Stimulated activated CD8-positive, alpha-beta memory T cell treated with anti-CD3 and anti-CD28 coated beads, Interleukin-4, amount 100 ng/mL, for 24 hours (primary cell): ENCODE measurements at places on chromosomes 1 and 21.

DNA sequence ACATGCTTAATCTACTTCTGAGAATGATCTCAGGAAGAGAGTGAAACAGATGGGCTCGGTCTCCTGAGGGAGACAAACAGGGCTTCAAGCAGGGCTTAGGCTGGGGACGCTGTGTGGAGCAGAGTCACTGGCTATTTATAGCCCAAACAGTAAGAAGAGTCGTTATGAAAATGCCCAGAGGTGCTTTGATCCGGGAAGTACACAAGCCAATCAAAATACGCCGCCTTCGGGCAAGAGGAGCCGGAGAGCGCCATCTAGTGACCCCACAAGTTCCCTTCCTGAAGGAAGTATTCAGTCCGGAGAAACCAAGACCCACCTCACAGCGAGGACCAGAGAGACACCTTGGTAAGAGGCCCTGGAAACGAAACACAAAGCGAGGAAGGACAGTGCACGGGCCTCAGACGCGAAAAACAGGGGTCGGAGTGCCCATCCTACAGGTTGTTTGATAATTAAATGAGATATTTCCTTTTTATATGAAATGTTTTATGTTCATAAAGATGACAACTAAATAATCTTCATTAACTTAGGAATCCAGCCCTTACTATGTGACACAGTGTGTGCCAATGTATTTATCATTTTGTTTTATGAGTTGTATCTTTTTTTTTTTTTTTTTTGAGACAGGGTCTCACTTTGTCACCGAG is 25.0 kb upstream of the SCCPDH start:
- DNase-seq, result peak; percentile 57

GRCh38 chr1:160681891-160682140 is 29.8 kb downstream of the CD48 start:
- DNase-seq, result no peak

GRCh38 chr1:116765962-116766361 is 11.7 kb downstream of the CD2 start:
- DNase-seq, result no peak

DNA sequence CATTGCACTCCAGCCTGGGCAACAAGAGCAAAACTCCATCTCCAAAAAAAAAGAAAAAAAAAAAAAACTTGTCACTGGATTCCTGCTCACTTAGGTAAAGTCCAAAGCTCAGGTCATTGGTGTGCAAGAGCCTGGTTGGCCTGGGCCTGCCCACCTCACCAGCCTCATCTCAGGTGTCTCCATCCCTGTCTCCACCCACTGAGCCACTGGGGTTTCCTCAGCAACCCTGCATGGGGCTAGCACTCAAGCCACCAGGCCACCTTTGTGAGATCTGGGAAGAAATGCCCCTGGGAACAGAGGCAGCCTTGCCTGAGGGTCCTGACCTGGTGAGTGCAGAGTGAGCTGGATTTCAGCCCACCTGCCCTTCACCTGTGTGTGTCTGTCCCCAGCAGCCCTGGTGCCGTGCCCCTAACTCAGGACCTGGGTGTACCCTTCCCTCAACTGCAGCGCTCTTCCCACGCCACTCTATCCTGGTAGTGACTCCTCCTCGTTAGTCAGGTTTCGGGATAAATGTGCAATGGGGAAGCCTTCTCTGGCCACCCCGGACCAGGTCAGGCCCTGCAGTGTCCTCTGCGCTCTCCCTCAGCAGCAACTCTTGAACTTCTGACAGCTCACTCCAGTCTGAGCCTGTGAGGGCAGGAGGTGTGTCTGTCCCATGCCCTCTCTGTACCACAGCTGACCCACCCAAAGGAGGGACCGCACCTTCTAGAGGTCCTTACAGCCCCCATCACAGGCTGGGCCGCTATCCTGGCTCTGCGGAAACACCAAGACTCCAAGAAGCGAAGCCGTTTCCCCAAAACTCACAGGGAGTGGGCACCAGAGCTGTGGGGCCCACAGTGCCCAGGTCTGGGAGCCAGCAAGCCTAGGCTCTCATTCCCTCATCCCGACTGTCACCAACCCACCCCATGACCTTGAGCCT is 3.3 kb downstream of the PDZK1IP1 start:
- DNase-seq, result no peak

DNA sequence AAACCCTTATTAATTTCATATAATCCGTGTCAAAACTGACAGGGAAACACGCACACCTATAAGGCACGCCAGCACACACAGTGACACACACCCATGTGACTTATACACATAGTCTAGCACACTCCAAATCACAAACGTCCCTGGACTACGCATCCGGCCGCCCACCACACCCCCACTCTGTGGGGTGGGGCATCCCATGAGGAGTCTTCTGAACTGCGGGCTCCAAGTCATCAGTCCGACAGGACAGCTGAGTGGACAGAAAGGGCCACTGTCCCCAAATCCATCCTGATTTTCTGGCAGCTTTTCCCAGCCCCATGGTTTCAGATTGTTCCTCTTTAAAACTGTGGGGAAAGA is 829 bp downstream of the PEA15 start:
- DNase-seq, result peak; percentile 19

- no peak for DNase-seq
These were observed 13.4 kb downstream of the EPRS1 start for GRCh38 chr1:220032911-220033310.

DNA sequence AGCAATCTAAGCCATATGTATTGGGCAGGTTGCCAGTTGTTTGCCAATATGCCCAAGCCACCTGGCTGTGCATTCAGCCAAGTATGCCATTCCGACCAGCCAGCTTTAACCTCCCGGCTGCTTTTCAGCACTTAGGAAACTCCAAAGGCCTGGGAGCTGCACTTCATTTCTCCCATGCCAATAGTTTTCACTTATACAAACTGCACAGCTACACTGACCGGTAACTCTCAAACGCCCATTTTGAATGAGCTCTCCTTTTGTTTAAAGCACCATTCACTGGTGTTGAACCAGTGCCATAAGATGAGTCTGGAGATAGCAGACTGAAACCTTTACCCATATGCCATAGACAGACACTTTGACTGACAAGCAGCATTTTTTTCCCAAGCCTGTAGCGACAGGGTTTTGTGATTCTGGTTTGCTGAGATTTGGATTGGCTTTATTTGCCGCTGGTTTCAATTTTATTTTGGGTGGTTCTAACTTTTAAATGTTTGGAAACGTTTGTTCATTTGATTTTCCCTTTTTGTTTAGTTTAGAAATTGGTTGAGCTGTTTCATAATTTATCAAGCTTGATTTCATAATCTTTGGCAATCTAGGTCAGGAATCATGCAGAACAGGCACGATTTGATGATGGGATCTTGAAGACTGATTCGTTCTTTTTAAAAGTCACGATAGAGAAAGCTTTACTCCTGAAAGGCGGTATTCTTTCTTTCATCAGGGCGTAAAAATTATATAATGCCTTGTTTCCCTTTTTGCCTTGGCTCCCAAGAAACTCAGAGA is 144.6 kb downstream of the NFIA start:
- no peak for DNase-seq

DNA sequence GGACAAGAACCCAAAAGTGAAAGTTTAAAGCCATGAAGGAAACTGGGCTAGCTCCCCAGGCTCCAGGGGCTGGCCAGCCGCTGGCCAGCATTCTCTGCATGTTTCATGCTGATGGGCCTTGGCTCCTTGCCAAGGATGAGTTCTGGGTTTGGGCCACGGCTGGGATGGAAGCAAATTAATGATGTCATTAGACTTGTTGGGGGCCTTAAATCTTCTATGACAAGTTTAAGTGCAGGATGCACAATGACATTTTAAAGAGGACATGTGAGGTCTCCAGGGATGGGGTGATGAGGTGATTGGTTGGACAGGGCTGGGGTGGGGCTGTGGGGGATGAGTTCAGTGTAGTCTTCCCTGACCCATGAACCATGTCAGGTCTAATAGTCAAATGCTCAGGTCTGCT is 199.6 kb downstream of the TRABD2B start:
- no peak for DNase-seq

GRCh38 chr1:159185121-159185520 is 13.7 kb downstream of the CADM3 start:
- DNase-seq, result no peak

DNA sequence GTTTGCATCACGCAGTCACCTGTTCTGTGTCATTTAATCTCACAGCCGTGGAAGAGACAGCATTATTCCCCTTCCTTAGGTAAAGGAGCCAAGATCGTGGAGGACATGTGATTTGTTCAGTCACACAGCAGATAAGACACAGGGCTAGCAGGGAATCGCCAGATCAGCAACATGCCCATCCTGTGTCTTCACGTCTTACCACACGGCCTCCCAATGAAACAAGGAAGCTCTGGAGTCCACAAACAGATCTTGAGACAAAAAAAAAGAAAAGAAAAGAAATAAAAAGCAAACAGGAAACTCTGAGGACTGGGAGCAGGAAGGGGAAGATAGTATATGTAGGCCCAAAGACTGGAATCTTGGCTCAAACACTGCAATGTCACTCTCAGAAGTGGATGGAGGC is 155.3 kb downstream of the ADSS2 start:
- no peak for DNase-seq

- DNase-seq, result no peak
These were observed 37.7 kb downstream of the ODR4 start for GRCh38 chr1:186413319-186413718.

DNA sequence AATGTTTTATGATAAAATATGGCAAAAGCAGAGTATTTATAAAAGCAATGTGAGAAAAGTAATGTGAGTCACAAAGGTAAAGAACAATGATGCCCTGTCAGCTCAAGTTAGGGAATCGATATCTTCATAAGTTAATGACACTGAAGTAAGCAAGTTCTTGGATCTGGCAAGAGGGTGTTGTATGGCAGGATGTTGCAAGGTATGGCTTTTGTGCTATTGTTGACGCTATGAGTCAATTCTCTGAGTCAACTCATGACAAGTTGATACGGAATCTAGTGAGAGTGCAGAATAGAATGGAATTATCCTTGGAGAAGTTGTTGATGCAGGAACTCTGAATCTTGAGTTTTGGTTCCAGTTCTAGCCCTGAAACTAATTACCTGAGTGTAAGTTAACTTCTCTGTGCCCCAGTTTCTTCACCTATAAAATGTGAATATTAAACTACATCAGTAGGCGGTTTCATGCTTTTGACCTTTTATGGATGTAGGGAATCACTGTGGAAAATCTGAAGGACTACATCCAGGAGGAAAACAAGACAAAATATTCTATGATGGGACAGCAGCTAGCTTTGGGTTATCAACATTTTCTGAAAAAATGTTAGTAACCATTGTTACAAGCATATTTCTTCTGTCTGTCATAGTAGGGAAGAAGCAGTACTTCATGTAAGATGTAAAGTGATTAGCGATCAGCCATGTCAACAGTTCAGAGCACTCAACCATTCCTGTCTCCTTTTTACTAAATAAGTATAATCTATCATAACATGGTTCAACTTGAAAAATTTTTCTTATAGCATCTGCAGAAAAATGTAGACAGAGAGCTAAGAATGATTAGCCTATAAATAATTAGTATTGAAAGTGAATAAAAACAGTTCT is 96.9 kb downstream of the ATP6V1G3 start:
- no peak for DNase-seq

- no peak for DNase-seq
These were observed 187.7 kb upstream of the USP24 start for GRCh38 chr1:55402671-55403464.

- no peak for DNase-seq
These were observed at the start of gene MYBPH for GRCh38 chr1:203175237-203175826. Gene MYBPH, minus strand, starts transcription at chr1:203175826. Its CDS starts 71 bp downstream, at chr1:203175755.
